ENCODE measurements at places on chromosomes 1 and 21. TPM values are rescaled to one million over a fixed set of nuclear protein-coding genes. Genes with fewer than 3 reads are reported as not detected.

The HES3 gene
- total RNA-seq, result not detected

The ANGEL2 gene
- total RNA-seq, result 41.1 TPM

The CFAP57 gene
- 0.30 TPM for total RNA-seq

The LZIC gene
- 28.8 TPM for total RNA-seq

The CFHR4 gene
- total RNA-seq, result not detected

The AADACL3 gene
- not detected for total RNA-seq

The GCSAML gene
- 0.13 TPM for total RNA-seq

The XCL1 gene
- not detected for total RNA-seq

The FAM43B gene
- 0.13 TPM for total RNA-seq

The YBX1 gene
- 566 TPM for total RNA-seq
